Prostate gland (tissue), 2 donors: ENCODE measurements at places on chromosomes 16 and 17. TPM values are rescaled to one million over a fixed set of nuclear protein-coding genes. Genes with fewer than 3 reads are reported as not detected.
A peak's percentile ranks its signal among the peaks of the same experiment; 100 is the strongest.

CFAP119 gene
- 13.2 TPM for total RNA-seq

ZNF764 gene
- total RNA-seq, result 22.5 TPM

DNA sequence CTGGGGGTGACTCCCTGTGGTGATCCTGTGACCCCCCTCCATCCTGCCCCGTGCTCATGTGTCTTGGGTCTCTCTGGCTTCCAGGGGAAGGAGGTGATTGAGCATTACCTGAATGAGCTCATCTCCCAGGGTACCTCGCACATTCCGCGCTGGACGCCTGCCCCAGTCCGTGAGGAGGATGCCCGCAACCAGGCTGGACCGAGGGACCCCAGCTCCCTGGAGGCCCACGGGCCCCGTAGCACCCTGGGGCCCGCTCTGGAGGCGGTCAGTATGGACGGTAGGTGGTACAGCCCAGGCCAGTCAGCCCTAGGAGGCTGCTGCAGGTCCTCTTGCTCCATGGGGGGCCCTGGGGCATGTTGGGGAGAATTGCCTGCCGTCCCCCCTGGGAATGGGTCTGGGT is 33.6 kb downstream of the SEC14L5 start:
- DNase-seq, result no peak

CTF1 gene
- 9.8 TPM for total RNA-seq

GRCh38 chr17:8075081-8075480 is 12.4 kb downstream of the ALOX12B start:
- DNase-seq, result no peak

GRCh38 chr17:27905447-27906225 is 12.5 kb upstream of the LYRM9 start:
- no peak for DNase-seq

DNA sequence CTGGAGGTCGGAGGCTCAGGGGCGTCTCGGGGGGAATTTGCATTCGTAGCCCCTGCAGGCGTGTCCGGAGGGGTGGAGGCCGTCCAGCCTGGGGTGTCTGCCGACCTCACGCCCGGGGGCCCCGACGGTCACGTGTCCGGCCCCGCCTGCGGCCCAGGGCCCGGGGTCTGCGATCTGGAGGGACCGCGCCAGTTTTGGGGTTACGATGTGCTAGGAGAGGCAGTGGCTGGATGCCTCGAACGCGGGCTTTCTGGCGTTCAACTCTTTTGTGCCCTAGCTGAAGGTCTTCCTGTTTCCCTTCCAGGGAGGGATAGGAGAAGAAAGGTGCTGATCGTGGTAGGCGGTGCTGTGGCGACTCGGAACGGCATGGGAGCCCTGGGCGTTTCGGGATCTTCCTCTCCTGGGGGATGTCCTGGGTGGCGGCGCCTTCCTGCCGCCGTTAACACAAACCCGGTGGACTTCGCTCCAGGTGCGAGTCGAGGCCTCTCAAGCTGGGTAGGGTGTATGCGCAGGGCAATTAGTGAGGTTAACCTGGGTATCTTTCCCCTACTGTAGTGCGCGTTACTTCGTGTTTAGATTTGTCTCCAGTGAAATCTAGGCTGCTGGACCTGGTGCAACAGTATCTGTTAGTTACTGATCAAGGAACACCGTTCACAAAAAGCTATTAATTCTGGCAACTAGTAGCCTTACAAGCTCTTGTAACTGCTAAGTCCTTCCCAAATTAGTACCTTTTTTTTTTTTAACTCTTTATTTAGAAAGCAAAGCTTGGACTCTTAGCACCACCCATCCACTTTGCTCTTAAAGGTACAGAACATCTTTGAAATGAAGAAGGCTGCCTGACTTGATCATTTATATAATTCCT is 1.3 kb downstream of the AKAP1 start:
- DNase-seq, result no peak

DNA sequence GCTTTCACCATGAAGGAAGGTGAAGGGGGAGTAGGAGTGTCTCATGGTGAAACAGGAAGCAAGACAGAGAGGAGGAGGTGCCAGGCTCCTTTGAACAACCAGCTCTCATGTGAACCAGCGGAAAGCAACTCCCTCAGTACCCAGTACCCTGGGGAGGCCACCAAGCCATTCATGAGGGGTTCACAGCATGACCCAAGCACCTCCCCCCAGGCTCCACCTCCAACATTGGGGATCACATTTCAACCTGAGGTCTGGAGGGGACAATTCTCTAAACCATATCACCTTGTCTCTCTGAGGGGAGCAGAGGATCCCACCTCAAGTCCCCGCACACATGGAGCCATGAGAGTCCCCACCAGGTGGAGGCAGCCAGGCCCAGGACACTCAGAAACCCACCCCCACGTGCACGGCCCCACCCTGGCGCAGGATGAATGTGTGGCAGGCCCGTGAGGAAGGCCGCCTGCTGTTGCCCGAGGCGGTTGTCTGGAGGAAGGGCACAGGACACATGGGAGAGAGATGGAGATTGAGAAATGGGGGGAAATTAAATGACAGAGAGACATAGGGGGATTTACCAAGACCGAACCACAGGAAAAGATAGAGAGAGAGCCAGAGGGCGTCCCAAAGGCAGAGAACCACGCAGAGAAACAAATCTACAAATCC is 85.9 kb downstream of the TMEM132E start:
- no peak for DNase-seq

DNA sequence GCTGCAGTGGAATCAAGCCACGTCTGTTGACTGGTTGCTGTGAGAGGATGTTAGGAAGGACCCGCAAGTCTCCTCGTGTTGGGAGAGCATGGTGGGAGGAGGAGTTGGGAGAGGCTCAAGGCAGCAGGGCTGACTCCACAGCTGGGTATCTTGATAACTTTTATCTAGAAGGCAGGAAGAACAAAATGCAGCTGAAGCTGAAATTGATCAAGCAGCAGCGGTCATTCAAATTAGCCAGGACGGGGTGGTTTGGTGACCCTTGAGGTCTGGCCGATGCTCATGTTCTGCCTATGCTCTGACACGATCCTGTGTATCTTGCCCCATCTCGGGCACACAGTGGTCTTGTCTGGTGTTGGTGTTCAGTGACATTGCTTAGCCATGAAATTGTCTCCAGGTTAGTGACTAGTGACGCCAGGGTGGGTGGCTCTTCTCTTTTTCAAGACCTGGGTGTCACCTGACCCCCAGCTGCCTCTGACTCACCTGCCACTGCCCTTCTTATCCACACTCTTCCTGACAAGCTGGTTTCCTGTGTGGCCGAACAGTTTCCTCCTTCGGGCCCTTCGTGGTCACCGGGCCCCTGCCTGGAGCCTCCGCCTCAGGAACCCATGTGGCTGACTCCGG is 19.1 kb downstream of the NPTX1 start:
- no peak for DNase-seq

GRCh38 chr17:50180620-50181019 is 14.8 kb downstream of the SGCA start:
- DNase-seq, result no peak

- peak; percentile 87 for DNase-seq
Measured at GRCh38 chr16:79509211-79509631, 91.3 kb downstream of the MAF start.

- no peak for DNase-seq
Measured at GRCh38 chr17:47870056-47870455, 19.1 kb upstream of the SP6 start.

AURKB gene
- total RNA-seq, result 2.1 TPM

DNA sequence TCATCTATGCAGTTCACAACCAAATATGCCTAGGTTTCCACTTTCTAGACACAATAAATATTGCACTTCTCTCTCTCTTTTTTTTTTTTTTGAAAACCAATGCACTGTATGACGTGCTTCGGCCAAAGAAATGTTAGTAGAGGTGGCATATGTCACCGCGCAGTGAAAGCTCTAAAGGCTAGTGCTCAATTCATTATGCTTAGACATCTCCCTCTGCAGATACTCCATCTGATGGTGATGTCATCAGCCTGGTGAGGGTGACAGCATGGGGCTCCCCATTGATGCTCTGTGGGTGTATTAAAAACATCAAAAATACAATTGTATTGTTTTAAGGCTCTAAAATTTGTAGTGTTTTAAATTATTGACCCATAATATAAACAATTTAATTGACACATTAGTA is 608.8 kb upstream of the C16orf82 start:
- DNase-seq, result no peak

DNA sequence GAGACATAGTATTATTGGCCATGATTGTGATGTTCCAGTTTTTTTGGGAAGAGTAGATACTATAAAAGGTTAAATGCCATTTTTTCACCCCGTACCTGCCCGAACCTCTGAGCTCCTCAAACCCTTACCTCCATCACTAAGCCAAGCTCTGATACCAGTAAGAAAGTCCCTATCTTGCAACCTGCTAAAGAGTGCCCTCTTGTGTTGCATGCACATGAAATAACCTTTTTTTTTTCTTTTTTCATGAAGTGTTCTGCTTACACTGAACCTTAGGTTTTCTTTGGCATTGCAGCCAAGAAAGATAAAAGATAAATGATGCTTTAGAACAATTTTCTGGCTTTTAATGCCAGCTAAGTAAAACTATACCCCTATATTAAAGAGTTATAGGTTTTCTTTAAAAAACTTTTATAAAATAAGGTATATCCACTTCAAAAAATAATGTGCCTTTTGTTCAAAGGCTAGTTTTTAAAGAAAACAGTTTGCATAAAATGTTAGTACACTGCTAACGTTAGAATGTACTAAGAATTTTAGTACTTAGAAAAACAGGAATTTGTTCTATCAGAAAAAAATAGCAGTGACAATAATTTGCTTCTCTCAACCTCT is 295.3 kb upstream of the PMFBP1 start:
- DNase-seq, result no peak

RUNDC3A gene
- 2.9 TPM for total RNA-seq

EMP2 gene
- total RNA-seq, result 87.2 TPM

GRCh38 chr17:40832840-40833239 is 10.4 kb upstream of the KRT10 start:
- DNase-seq, result no peak

DNA sequence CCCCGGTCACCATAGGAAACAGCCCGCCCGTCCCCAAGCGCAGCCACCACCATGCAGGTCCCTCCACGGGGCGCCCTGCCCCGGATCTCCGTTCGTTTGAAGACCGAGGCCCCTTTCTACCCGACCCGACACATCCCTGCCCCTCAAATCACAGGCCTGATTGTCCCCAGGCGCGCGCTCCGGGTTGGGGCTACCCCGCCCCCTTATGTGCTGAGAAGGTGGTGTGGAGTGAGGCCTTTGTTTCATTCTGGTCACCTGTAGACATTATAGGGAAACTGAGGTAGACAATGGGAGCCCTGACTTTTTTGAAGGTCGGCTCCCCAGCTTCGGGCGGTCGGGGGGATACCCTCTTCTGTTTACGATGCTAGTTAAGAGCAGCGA is 763 bp upstream of the ACTG1 start:
- DNase-seq, result peak; percentile 64

- DNase-seq, result no peak
Measured at GRCh38 chr16:58269526-58269925, 25.3 kb downstream of the PRSS54 start.

NATD1 gene
- total RNA-seq, result 16.5 TPM

- DNase-seq, result peak; percentile 82
Measured at GRCh38 chr17:44533533-44534246, 23.6 kb upstream of the FZD2 start.

- DNase-seq, result no peak
Measured at GRCh38 chr16:70663524-70664324, 17.4 kb downstream of the IL34 start.

FAM20A gene
- 0.14 TPM for total RNA-seq

- no peak for DNase-seq
Measured at GRCh38 chr17:48543107-48543853, 1.6 kb downstream of the HOXB2 start.

DNA sequence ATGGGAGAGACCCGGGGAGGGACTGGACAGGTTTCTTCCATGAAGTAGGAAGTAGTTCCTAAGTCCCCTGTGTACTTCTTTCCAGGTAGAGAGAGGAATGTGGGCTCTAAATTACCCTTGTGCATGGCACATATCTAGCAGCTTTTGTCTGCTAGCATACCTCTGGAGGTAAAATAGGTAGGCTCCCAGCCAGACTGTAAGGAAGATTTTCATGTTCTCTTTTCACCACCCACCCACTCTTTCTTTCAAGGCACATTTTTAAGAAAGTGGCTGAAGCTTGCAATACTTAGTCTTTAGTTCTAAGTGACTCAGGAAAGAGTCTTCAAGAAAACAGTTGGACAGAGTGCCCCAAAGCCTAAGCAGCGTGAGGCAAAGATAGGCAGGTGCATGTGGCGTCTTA is 9.2 kb downstream of the MINK1 start:
- no peak for DNase-seq

- DNase-seq, result no peak
Measured at GRCh38 chr17:4836221-4836620, 3.1 kb downstream of the MINK1 start.

MT4 gene
- not detected for total RNA-seq

FOXN1 gene
- total RNA-seq, result 0.64 TPM

USP32 gene
- total RNA-seq, result 59.3 TPM
